ENCODE measurements at places on chromosomes 5 and 9. TPM values are rescaled to one million over a fixed set of nuclear protein-coding genes. Genes with fewer than 3 reads are reported as not detected.

CER1 gene
- polyA plus RNA-seq = not detected

- DNase-seq = no peak
These were observed 9.0 kb downstream of the C5orf63 start for GRCh38 chr5:127064253-127064840.

GRCh38 chr9:129176701-129177442 is 1.2 kb downstream of the IER5L start:
- peak; percentile 49 for DNase-seq

- DNase-seq = no peak
These were observed 37.6 kb upstream of the IPPK start for GRCh38 chr9:92707530-92707929.

DNA sequence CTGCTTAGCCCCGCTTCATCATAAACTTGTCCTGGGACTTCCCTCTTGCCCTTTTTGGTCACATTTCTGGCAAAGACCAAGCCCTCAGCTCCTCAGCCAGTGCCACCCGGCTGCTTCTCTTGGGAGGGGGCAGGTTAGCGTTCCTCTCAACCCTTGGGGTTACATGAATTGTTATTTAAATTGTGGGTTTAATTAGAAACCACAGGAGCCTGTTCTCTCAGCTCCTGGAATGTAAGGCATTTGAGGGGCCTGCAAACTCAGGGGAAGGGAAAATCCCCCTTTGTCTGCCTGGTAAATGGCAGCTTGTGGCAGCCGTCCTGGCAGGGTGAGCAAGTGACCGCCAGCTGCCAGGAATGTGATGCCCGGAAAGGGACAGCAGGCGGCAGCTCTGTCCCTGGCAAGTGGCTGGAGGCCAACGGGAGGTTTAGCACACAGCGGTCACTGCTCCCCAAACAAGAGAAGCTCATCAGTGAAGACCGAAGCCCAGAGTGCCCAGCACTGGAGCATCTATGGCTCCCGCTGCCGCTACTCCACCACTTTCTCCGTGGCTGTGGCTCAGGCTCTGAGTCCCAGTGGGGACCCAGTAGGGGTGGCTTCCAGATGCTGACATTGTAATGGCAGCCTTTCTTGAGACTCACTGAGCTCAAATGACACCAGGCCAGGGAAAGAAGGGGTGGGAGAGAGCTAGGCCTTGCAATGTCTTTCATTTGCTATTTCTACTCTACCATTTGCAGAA is 51.7 kb downstream of the SHB start:
- DNase-seq = peak; percentile 62

ANKRD18B gene
- polyA plus RNA-seq = 7.1 TPM

DNA sequence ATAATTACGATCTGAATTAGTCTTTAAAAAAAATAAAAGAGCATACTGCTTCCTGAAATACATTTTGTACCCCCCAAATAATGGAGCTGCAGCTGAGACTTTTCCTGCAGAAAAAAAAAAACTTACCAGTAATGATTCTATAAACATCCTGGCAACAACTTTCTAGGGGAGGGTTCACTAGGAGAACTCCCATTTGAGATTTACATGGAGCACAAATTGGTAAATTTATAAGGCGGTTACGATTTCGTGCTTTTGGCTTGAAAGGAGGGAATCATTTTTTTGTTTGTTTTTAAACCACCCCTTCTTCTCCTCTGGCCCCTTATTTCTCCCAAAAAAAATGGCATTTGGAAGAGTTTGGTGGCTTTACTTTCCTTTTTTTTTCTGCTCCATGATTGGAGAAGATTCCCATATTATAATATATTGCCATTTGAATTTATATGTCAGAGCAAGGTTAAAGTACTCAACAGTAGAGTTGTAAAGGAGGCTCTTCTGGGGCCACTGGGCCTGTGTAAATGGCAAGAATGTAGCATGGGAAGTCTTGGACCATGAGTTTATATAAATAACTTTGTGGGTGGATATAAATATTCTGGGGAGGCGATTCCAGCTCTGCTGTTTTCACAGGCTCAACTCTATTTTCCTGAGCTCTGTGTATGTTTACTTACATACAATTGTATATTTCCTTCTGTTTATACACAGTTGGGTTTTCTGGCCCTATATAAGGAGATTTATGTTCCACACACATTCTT is 159.9 kb downstream of the CSNK1G3 start:
- peak; percentile 2 for DNase-seq

DNA sequence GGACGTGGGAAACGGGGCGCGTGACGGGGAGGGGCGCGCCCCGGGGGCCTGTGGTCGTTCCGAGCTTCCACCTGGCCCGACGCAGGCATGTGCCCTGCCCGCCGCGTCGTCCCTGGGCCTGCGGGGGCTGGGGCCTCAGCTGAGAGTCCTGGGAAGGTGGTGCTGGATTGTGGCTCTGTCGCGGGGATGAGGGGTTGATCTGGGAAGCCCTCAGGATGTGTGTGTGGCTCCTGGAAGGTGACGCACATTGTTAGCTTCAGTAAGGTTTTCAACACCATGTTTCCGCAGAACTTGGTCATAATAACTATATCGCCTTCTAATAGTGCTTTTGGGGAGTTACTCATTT is 589.1 kb downstream of the MTRR start:
- peak; percentile 23 for DNase-seq

SPINK13 gene
- polyA plus RNA-seq = not detected

- no peak for DNase-seq
These were observed 57.0 kb upstream of the MROH2B start for GRCh38 chr5:41127967-41128690.

DNA sequence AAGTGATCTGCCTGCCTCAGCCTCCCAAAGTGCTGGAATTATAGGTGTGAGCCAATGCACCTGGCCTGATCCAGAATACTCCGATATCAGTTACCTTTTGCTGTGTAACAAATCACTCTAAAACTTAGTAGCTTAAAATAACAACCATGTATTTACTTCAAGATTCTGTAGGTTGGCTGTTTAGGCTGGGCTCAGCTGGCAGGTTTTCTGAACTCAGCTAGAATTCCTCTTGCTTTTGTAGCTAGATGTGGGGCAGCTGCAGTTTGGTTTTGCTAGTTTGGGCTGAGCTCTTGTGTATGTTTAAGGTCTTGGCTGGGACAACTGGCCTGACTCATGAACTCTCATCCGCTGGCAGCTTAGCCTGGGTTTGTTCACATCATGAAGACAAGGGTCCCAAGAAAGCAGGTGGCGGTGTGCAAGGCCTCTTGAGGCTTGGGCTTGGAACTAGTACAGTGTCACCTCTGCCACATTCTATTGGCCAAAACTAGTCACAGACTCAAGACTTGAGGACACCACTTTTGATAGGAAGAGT is 138.3 kb upstream of the SHB start:
- DNase-seq = no peak

GRCh38 chr9:132003896-132004295 is 75.8 kb downstream of the MED27 start:
- DNase-seq = no peak

RASGRF2 gene
- polyA plus RNA-seq = 3.0 TPM

PCDHA11 gene
- not detected for polyA plus RNA-seq

DNA sequence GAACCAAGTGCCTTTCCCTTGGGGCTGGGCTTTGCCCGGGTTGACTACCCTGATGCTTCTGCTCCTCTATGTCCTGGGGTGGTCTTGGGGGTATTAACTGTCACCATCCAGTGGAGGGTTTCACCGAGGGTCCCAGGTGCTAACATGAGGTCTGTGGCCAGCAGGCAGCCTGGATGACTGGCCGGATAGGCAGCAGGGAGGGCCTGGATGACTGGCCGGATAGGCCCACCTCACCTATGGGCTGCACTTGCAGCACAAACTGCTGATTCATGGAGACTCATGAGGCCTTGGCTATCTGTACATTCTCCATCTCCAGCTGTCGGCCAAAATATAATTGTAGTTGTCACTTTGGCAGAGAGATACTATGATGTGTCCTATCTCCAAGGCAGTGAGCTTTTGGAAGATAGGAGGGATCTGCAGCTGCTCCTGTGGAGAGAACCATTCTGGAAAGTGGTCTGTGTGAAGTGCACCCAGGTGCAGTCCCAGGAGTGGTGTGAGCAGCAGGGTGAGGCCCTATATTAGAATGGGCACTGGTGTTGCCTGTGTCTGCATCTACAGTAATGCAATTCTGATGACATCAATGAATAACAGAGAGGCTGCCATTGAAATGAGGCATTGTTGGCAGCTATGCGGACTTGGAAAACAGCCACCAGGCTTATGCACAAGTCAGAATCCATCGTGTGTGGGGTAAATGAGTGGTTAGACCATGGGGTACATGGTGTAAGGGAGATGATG is 26.3 kb upstream of the CDKN2AIPNL start:
- peak; percentile 90 for DNase-seq

DNA sequence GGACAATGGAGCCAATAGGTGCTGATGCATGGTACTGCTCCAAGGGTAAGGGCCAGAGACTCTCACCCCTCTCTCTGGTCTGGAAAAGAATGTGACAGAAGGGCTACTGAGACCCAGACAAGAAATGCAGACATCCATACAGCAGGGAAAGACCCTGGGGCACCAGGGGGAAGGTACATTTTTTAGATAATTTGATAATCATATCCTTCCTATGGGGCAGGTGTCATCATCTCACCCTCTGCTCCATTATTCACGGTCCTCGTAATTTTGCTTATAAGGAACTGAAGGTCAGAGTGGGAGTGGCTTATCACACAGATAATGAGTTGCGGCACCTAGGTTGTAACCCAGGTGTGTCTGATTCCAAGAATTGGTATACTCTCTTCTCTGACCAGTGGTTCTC is 90.0 kb downstream of the TRIM32 start:
- DNase-seq = no peak

GRCh38 chr9:34701769-34702736 is 7.9 kb downstream of the CCL21 start:
- peak; percentile 78 for DNase-seq

DNA sequence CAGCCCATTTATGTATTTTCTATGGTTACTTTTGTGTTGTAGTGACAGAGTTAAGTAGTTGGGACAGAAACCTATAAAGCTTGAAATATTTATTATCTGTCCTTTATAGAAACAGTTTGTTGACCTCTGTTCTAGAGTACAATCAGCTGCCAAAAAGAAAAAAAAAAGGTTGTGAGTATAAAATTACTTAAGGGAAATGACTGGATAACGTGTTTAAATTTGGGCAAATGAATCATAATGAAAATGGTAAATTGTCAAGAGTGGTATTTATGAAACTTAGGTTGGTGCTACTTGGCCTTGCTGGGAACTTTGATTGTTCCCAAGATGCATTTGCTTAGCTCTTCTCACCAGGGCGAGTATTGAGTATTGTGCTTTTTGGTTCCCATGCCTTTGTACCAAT is 70.2 kb upstream of the IL6ST start:
- DNase-seq = peak; percentile 68

SREK1IP1 gene
- polyA plus RNA-seq = 3.3 TPM

DNA sequence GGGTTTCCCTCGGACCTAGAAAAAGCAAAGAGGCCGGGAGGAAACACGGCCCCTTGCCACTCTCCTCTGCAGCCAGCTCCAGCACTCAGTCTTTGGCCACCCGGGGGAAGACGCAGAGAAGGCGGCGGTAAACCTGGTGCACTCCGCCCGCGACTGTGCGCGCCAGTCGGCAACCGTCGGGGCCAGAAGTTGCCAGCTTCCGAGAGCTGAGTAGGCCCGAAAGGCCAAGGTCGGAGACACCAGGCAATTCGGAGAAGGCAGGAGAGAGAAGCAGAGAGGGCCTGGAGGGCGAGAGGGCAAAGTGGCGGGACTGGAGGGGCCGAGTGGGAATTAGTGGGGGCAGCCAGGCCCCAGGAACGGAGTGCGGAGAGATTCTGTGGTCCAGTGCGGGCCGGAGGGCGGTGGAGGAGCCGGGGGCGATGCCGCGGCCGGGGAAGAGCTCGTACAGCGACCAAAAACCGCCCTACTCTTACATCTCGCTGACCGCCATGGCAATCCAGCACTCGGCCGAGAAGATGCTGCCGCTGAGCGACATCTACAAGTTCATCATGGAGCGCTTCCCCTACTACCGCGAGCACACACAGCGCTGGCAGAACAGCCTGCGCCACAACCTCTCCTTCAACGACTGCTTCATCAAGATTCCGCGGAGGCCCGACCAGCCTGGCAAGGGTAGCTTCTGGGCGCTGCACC is at the start of gene FOXB2:
TSS of gene FOXB2 (plus strand) at position 420 of the 690 bp plus-strand sequence. CDS start at position 420, 0 bp downstream.
- no peak for DNase-seq

DNA sequence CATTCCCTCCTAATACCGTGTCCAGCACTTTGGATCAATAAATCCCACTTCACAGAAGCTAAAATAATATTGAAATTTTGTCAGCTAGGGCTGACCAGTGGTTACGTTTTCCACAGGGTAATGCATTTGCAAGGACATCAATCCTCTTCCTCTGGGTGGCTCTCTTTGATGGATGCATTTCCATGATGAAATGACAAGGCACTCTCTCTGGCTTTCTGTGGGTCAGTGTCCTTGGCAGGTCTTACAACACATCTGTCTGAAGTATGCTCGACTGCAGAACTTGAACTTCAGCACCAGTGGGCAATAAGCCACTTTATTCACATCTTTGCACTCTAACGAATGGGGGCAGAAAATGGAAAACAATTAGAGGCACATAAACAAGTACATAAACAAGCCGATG is 330.1 kb downstream of the ADAMTS6 start:
- peak; percentile 26 for DNase-seq

SCAI gene
- polyA plus RNA-seq = 2.5 TPM

IGFBPL1 gene
- not detected for polyA plus RNA-seq

- no peak for DNase-seq
These were observed 122.5 kb upstream of the GRIN3A start for GRCh38 chr9:101860920-101861319.

DNA sequence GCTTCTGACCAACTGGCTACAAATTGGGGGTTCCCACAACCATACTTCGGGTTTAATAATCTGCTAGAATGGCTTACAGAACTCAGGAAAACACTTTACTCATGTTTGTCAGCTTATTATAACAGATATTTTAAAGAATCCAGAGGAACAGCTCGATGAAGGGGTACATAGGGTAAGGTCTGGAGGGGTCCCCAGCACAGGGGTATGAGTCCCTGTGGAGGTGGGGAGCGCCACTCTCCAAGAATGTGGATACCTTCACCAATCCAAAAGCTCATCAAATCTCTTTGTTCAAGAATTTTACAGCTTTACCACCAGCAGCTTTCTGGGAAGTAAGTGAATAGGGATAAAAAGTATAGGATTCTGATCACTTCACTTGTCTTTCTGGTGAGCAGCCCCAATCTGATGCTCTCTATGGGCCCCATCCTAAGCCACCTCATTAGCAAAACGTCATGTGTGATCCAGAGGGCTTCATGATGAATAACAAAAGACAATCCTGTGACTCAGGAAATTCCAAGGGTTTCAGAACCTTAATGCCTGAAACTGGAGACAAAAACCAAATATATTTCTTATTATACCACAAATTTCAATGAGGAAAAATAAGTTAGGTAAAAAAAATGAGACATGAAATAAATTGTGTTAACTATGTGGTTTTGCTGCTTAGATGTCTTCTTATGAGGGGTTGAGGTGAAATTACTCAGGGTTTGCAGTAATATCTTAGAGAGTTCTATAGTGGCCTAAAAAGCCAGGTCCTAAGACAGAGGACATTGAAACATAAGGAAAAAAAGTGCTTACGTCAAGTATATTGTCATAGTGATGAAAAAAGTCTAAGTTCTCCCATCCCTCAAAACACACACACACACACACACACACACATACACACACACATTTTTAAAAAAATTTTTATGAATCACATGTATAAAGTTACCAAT is 290.5 kb downstream of the ANXA1 start:
- no peak for DNase-seq

GFPT2 gene
- polyA plus RNA-seq = 17.7 TPM

- DNase-seq = no peak
These were observed 91.0 kb downstream of the HSPA4 start for GRCh38 chr5:133142782-133143181.

- peak; percentile 99 for DNase-seq
These were observed 463.5 kb upstream of the RGMB start for GRCh38 chr5:98309785-98310598.

GRCh38 chr5:63923914-63924313 is 38.3 kb downstream of the HTR1A start:
- DNase-seq = no peak
